ENCODE measurements at places on chromosomes 7 and 10.

GRCh38 chr7:45084901-45085618, 3.7 kb downstream of the NACAD start:
- no peaks in the 10 kb centered on the region for H3K27me3 ChIP-seq
- H3K36me3 ChIP-seq: no peaks in the 10 kb centered on the region
- no peaks in the 10 kb centered on the region for H3K4me1 ChIP-seq
- DNase-seq: no peak

GRCh38 chr10:86203162-86203905, 163.3 kb downstream of the GRID1 start:
- peaks cover 2% of the 10 kb centered on the region for H3K27me3 ChIP-seq
- H3K4me1 ChIP-seq: no peaks in the 10 kb centered on the region
- no peak for DNase-seq
- no peak overlapping the region for H3K4me3 ChIP-seq

GRCh38 chr10:3365630-3366029, 193.0 kb upstream of the PITRM1 start:
- H3K27ac ChIP-seq: no peak overlapping the region
- no peak for DNase-seq
- H3K36me3 ChIP-seq: peaks cover 9% of the 10 kb centered on the region

DNA sequence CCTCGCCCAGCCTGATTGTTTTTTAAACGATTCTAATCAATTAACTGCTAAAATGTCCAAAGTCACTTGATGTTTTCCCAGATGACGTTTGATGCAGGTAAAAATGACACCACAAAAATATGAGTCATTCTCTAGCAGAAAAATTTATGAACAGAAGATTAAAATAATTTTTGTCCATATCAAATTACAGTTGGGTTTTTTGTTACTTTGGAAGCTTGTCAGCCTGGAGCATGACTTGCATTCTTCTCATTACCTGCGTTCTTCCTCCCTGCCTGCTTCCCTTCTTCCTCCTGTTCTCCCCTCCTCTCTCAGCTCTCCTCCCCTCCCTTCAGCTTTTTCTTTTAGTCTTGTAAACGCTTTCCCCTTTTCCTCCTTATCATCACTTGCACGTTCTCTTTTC, 18.7 kb downstream of the IL15RA start:
- H3K4me1 ChIP-seq: peaks cover 8% of the 10 kb centered on the region
- no peaks in the 10 kb centered on the region for H3K27me3 ChIP-seq
- H3K27ac ChIP-seq: no peak overlapping the region
- DNase-seq: peak; percentile 12
- H3K4me3 ChIP-seq: no peak overlapping the region
- H3K36me3 ChIP-seq: no peaks in the 10 kb centered on the region

- no peak overlapping the region for H3K27ac ChIP-seq
- H3K4me3 ChIP-seq: no peak overlapping the region
Measured at GRCh38 chr10:14391342-14391741, 60.6 kb upstream of the FRMD4A start.

All from natural killer cell treated with Interleukin-12 subunit alpha and Interleukin-12 subunit beta and Interleukin-15 and Interleukin-18, amount 100 ng/mL, for 72 hours (primary cell).